A549 (cell line): ENCODE measurements at places on chromosomes 2 and 18.

DNA sequence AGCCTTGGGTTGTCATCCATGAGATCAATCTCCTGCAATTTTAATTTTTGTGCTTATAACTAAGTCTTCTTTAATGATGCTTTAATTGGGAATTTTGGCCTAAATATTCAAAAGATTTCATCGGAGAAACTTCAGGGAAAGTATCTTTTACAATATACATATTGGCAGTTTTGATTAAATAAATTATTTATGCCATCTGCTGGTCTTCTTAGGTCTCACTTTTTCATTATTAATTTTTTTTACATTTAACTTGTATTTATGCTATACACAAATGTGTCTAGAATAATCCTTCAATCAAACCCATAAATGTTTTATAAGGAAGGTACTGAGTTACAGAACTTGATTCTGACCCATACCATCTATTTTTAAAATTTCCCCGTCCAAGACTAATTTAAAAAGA is 95.1 kb upstream of the XPO1 start:
- no peak for DNase-seq

- DNase-seq = peak; percentile 9
These were observed 45.6 kb upstream of the TMEM178A start for GRCh38 chr2:39620067-39620466.

DNA sequence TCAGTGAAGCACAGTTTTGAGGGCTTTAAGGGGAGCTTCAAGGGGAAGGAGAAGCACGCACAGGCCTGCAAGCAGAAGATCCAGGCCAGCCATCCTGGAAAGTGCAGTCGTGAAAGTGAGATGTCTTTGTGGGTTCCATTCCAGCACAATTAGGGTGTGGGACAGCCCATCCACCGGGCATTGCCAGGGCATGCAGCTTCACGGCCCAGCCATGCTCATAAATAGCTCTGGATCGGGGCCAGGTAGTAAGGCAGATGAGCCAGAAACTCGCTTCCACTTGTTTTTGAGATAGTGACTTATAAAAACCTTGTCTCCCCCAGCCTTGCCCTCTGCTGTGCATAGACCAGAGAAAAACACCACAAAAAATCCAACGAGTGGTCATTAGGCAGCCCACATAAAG is 21.0 kb downstream of the KDSR start:
- DNase-seq = no peak

- DNase-seq = no peak
These were observed 94.5 kb upstream of the HS6ST1 start for GRCh38 chr2:128413014-128413717.

DNA sequence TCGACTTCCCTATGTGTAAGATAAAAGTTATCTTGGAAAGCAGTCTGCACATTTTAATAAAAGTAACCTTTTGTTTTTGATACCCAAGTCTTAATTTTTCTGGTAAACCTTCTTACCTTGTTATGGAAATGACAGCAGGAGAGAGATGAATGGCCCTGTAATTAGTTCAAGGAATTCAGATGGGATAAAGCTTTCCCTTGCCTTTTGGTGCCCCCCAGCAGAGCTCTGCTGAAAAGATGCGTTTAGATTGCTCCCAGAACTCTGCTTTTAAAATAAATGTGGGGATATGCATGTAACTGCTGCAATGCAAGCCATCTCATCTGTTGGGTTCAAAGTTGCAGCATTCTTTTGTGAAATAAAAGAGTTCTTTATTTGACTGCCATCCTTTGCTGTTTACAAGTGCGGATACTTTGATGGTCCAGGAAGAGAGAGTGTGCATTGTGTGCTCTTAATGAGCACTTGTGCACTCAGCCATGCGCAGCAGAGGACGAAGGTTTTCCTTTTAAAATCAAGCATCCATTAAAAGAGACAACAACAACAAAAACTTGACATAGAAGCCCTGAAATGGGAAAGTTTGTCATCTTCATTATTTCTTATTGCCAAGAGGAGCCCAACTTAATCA is 176.7 kb upstream of the ST6GAL2 start:
- DNase-seq = no peak

GRCh38 chr2:113937501-113937900 is 47.6 kb downstream of the ACTR3 start:
- DNase-seq = no peak

GRCh38 chr18:79518683-79519128 is 123.0 kb downstream of the NFATC1 start:
- no peak for DNase-seq

DNA sequence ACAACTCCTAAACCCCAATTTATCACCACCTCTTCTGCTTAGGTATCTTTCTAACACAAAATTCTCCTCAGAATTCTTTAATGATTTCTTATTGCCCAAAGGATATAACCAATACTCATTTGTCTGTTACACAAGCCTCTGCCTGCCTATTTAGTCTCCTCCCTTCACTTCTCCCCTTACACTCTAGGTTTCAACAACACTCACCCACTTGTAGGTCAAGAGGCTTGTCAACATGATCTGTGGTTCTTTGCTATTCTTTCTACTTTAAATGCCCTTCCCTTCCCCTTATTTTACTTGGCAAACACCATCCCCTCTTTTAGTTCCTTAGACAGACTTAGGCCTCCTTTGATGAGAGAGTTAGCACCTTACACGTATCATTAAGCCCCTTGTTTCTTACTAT is 69.0 kb upstream of the C2orf15 start:
- no peak for DNase-seq

DNA sequence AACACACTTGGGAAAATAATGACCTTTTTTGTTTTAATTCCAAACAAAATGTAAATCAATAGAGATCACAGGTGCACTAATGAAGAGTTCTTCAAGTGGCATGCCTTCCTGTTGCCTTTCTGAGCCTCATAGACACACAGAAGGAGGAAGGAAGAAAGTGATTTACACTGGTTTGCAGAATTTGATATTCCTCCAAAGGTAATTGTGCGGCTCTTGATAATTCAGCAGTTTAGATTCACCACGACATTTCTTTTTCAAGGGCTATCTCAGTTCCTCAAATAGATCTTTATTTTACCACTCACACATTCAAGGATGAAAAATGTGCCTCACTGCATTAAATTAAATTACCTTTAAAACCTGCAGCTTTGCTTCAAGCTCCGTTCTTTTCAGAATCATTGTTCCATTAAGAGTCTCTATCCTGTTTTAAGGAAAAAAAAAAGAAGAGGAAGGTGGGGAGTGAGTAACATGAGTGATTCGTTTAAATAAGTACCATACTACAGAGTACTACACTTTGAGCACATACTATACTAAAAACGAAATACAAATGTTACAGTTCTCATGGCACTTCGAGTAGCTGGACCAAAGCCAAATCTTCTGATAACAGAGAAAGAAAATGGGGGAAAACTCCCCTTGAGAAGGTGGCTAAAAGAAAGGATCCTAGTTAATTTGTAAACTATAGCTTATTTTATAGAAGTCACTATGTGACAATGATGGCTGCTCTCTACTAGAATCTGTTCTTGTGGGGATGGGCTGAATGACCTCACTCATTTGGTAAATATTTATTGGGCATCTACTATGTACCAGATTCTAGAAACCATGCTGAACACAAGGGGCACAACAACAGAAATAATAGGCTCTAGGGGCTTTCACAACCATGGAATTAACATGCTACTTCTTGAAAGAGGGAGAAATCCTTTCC is 16.6 kb downstream of the CYTIP start:
- DNase-seq = no peak

DNA sequence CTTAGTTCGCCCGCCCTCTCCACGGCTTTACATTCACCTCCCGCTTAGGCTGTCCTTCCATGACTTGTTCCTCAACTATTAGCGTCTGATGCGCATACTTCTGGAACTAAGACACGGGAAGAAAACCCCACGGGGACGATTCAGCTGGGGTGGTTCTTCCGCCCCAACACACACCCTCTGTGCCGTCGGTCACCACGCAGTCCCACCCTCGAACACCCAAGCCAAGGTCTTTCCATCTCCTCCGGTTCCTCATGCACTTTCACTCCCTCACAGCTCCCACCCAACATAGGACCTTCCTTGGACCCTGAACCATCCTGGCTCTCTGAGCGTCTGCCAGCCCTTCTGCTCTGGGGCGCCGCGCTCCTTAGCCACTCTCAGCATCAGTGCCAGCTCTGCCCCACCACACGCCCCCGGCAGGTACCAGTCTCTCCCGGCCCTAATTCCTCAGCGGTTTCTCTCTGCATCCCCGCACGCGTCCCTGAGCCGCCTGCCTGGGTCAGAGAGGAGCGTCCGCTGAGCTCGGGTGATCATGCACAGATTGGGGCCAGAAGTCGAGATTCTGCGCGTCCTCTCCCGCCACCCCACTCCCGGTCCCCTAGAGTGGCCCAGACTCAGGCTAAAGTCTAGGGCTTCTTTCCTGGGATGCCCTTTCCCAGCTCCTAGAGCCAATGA is 522 bp upstream of the SRD5A2 start:
- DNase-seq = no peak

- no peak for DNase-seq
These were observed 262.7 kb downstream of the ATAD2B start for GRCh38 chr2:23664066-23664788.

DNA sequence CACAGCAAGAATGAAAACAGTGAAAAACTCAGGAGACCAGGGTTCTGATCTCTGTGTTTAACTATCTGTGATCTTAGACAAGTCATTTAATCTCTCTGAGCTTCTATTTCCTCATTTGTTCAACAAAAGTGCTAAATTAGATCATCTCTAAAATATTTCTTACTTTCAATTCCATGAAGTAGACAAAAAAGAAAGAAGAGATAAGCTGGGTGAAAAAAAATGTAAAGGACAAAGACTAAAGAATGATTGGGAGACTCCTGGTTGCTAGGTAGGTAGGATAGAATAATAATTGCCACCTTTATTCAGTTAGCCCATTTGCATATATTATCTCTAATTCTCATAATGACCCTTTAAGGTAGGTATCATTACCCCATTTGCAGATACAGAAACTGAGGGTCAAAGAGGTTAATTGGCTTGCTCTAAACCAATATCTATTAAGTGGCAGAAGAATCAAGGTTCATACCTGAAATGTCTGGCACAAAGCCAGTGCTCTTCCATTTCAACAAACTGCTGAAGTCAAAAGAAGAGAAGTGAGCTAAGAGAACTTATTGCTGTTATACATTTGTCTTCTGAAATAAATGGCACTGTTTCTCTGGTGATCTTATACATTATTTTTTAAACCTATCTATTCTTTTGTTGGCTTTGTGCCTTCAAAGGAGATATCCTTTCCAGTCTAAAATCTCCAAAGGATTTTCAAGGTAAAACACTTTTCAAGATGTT is 141.7 kb downstream of the OTX1 start:
- no peak for DNase-seq

GRCh38 chr2:67038195-67038594 is 358.9 kb upstream of the ETAA1 start:
- no peak for DNase-seq

- no peak for DNase-seq
These were observed 75.9 kb upstream of the COL3A1 start for GRCh38 chr2:188898261-188898660.

GRCh38 chr2:34907812-34908211 is 1308.7 kb upstream of the FAM98A start:
- no peak for DNase-seq
